ENCODE measurements at places on chromosomes 7 and 10.
A peak's percentile ranks its signal among the peaks of the same experiment; 100 is the strongest.

DNA sequence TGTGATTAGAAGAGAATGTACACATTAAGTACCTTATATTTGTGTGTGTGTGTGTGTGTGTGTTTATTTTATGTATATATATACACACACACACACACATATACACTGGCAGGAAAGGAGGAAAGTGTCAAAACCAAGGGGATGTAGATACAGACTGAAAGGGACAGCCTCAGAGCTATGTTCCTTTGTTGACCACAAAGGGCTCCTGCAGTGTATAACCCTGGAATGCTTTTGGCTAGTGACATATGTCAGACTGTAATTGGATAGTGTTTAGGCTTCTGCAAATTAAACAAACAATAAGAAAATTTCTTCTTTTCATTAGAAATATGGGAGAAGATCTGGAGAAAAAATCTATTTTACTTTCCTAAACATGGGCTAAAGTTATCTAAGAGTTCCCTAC is 15.9 kb downstream of the GBF1 start:
- DNase-seq, result no peak

GRCh38 chr10:4663162-4663992 is 162.6 kb upstream of the AKR1E2 start:
- DNase-seq, result peak; percentile 74

- no peak for DNase-seq
These were observed 20.3 kb upstream of the ADGRA1 start for GRCh38 chr10:133067149-133068105.

GRCh38 chr7:35415411-35415822 is 161.5 kb upstream of the TBX20 start:
- DNase-seq, result no peak

DNA sequence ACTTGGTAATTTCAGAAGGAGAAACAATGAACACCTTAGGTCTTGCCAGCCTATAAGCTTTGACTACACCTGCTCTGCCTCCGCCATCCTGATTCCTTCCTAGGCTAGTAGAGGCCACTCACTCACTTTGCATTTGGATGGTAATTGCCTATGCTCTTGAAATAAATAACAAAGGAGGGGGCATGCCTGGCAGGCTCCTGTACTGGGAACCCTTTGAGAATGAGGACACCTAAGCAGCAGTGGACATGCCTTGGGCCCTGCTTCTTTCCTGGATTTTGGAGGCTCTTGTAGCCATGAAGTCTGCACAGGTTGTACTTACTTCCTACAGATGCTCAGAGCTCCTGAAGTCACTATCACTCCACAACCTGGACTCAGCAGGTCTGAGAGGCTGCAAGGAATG is 65.8 kb downstream of the BLNK start:
- DNase-seq, result no peak

- no peak for DNase-seq
These were observed 139.5 kb upstream of the CHRM2 start for GRCh38 chr7:136728945-136729344.
